Activated CD4-positive, alpha-beta T cell treated with anti-CD3 and anti-CD28 coated beads, Interleukin-2, amount 50 U/mL, for 48 hours (primary cell): ENCODE measurements at places on chromosomes 4 and X.

DNA sequence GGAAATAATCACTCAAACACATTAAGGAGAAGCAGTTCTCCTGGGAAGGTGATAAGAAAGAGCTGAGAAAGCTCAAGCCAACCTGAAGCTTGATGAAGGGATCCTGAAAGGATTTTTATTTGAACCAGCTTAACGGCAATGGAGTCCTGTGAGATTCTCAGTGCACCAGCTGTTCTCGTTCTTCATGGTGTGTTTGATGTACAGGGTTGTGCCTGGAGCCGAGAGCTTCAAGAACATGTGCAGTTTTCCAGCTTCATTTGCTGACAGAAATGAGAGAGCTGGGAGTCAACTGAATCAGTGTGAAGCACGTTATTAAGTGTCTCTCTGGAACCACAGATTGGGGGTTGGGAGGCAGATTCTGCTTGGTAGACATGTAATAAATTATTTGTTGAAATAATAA, 115.7 kb downstream of the ANKRD50 start:
- DNase-seq, result no peak

GRCh38 chrX:9196961-9197640, 163.2 kb upstream of the FAM9B start:
- no peak for DNase-seq

- no peak for DNase-seq
Measured at GRCh38 chrX:13123857-13124345, 79.5 kb upstream of the FAM9C start.

- DNase-seq, result no peak
Measured at GRCh38 chr4:147461161-147461560, 19.7 kb upstream of the EDNRA start.

- no peak for DNase-seq
Measured at GRCh38 chrX:9171841-9172463, 138.0 kb upstream of the FAM9B start.

DNA sequence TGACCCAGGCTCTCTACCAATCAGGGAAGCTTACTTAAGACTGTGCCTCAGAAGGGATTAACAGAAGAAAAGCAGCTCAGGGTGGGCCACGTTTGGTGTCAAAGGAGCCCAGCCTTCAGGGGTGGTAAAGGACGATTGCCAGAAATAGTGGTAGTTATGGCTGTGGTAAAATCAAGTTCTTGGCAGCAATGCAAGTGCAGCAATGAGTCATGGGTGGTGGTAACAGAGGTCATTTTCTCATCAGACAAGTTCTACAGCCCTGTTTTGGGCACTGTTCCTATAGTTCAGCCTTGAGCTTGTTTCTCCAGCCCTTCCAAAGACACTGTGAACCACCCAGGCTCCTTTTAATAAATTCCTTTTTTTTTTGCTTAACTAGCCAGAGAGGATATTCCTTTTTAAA, 120.3 kb downstream of the EFHC2 start:
- DNase-seq, result no peak

DNA sequence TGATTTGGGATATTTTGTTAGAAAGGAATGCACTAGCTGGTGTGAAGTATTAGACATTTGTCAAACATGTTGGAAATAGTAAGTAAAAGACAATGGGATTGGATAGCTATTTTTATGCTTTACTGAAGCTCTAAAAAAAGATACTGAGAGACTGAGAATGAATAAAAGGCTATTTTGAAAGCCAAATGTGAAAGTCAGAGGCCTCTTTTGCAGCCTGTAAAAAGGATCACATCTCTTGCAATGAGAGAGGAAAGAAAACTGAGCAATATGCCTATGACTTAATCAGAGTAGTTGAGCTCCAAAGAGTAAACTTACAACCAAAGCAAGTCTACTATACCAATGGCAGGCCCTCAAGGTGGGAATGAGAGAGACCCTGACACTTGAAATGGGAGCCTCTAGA, 212.6 kb upstream of the LCORL start:
- DNase-seq, result no peak

- no peak for DNase-seq
Measured at GRCh38 chr4:129748991-129749390, 653.0 kb downstream of the C4orf33 start.

- DNase-seq, result peak; percentile 60
Measured at GRCh38 chr4:82201805-82202641, 171.8 kb downstream of the HNRNPD start.

DNA sequence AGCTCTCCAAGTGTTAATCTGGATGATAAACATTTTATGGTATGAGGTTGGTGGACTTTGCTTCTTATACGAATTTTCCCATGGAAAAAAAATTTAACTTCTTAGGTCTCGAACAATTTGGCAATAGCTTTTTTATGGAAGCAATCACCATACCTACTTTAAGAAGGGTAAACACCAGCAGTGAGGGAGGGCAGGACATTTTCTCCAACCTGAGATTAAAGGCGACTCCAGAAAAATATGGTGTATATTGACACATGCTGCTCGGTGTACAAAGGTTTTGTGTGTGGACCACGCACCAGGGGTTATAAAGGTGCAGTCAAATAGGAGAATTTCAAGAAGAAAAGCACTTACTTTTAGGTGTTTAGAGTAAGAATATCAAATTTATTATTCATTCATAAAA, 34.2 kb upstream of the SULT1E1 start:
- no peak for DNase-seq

- no peak for DNase-seq
Measured at GRCh38 chr4:86855572-86855971, 6.4 kb upstream of the SLC10A6 start.

DNA sequence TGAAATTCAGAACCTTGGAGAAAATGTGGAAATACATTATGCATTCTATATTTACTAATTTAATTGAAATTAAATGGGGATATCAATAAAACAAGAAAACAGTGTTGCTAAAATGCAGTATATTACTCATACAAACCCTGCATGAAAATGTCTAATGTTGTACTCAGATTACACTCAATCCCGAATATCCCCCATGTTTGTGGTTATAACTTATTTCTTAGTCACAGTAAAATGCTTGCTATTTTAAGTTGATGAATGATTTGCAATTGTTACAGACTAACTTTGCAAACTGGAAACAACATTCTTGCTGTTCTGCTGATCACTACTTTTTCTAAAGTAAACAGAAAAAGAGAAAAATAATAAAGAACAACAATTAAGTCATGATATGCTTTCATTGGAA, 33.1 kb upstream of the ANXA10 start:
- no peak for DNase-seq

DNA sequence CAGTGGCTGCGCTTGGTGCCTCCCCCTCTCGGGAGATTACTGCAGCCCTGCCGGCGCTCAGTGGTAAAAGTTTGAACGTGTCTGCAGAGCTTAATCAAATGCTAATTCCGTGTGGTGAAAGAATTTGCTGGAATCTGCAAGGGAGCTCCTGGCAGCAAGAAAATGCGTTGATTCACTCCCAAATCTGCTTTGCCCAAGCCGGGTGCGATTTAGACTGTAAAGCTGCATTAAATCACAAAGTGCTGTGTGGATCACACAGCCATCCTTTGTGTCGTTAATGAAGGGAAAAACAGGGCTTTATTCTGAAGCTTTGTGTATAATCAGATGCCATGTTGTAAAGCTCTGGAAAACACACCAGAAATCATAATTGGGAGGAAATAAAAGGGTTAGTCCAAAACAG, 444.1 kb downstream of the BCOR start:
- no peak for DNase-seq
